Effector CD8-positive, alpha-beta T cell (primary cell): ENCODE measurements at places on chromosomes 3 and 15.

GRCh38 chr15:60179786-60180391, 175.8 kb downstream of the FOXB1 start:
- no peak for DNase-seq

DNA sequence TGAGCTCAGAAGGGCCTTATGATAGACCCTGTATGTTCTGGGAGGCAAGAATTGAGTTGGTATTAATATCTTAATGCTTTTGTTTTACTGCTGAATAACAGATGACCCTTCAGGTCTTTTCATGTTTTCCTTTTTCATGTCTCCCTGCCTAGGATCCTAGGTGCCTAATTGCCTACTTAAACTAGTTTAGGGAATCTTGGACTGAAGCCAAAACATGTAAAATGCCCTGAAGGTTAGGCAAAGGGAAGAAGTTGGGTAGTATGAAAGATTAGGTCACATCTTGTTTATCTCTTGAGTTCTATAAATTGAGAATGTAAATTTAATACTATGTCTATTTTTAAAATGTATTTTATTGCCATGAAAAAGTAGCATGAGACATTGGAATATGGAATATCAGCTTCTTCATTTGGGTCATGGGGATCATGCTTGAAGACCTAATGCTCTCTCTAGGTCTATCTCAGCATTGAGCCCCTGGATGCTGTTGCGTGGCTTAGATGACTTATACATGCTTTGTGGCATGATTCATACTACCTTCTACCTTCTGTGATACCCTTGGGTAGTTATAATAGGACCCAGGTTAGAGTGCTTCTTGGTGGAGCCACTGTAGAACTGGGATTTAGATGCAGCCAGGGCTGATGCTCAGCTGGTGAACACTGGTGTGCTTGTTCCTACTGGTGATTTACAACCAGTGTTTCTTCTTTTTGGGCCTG, 26.4 kb downstream of the RBM6 start:
- DNase-seq, result no peak

DNA sequence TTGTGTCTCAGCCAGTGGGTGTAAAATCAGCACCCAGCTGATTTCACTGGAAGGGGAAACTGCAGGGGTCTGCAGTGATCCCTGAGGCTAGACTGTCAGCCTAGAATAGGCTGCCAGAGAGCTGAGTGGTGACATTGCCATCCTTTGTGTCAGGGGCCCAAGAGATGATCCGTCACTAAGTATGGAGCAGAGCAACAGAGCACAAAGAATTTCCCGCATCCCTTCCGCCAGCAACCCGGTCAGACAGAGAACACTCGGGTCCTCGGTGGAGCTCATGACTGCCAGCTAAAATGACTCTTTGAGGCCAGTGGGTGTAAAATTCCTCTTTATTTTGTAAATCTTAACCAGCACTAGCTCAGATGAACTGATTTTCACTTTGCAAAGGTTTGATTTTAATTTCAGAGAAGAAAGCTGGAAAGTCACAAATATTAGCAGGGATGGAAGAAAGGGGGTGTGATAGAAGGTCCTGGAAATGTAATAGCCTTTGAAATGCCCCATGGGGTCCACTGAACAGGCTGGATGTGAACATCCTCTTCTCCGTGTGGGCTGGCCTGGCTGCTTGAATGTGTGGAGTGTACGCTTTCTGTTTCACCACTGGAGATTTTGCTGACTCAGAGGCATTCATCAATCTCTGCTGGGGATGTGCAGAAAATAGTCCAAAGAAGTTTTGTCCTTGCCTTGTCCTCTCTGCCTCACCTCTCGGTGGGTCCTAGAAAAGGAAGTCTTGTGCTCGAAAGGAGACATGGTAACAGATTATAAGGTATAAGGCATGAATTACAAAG, 138.8 kb downstream of the SV2B start:
- no peak for DNase-seq

- no peak for DNase-seq
Measured at GRCh38 chr15:100968050-100968966, 49.2 kb downstream of the LRRK1 start.

- DNase-seq, result no peak
Measured at GRCh38 chr3:172646439-172647015, 64.3 kb downstream of the NCEH1 start.

DNA sequence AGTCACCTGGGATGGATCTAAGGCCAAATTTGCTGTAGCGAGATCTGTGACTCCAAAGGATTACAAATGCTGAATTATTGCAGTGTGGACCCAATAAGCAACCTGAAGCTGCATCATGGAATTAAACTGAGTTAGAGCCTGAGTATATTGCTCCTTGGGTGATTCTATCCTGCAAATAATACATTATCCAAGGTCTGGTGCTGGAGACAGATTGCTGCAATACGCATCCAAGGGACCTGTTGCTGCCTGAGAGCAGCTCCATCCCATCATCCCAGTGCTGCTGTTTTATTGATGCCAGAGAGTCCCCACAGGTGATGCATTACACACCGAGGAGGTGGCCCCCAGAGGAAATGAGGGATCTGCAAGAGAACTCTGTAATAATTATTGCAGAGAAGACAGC, 31.6 kb upstream of the PCSK6 start:
- DNase-seq, result no peak

- DNase-seq, result no peak
Measured at GRCh38 chr3:130596484-130596883, 79.5 kb downstream of the COL6A6 start.

GRCh38 chr3:149570016-149570415, 87.8 kb downstream of the WWTR1 start:
- DNase-seq, result no peak

DNA sequence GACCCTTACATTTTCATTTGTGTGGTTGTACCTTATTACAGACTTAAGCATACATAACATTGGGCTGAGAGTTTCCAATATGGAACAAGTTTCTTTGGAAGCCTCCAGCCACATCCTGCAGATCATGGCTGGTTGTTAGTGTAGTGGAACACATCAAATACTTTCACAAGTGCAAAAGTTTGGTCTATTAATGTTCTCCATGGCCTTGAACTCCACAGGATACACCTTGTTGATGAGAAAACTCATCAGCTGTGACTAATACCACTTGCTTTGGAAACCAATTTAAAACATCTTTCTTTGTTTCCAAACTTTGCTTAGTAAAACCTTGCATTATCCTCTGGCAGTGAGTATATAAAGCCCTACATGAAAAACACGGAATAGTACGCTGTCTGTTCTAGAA, 46.1 kb downstream of the MYZAP start:
- DNase-seq, result no peak

GRCh38 chr3:188936597-188937107, 235.1 kb upstream of the TPRG1 start:
- DNase-seq, result no peak

GRCh38 chr15:89128320-89129122, 40.3 kb downstream of the ABHD2 start:
- no peak for DNase-seq

GRCh38 chr15:99421758-99422157, 144.0 kb upstream of the MEF2A start:
- no peak for DNase-seq

GRCh38 chr3:99366663-99367429, 271.5 kb upstream of the COL8A1 start:
- DNase-seq, result no peak
